Placental pericyte (primary cell): ENCODE measurements at places on chromosomes 5 and 9. TPM values are rescaled to one million over a fixed set of nuclear protein-coding genes. Genes with fewer than 3 reads are reported as not detected.

The PTGER4 gene
- total RNA-seq = 2.2 and 13.0 TPM in 2 replicates

The C9orf153 gene
- under 0.01 and 0.14 TPM in 2 replicates for total RNA-seq

The DOCK8 gene
- total RNA-seq = 0.14 TPM in 1 of 2 replicates, not detected in the other

The NFIB gene
- total RNA-seq = 7.0 and 7.3 TPM in 2 replicates

The FRMPD1 gene
- not detected in 2 replicates for total RNA-seq
